ENCODE measurements at places on chromosomes 16 and 17. TPM values are rescaled to one million over a fixed set of nuclear protein-coding genes. Genes with fewer than 3 reads are reported as not detected.

The USP6 gene
- total RNA-seq = 0.86 TPM

DNA sequence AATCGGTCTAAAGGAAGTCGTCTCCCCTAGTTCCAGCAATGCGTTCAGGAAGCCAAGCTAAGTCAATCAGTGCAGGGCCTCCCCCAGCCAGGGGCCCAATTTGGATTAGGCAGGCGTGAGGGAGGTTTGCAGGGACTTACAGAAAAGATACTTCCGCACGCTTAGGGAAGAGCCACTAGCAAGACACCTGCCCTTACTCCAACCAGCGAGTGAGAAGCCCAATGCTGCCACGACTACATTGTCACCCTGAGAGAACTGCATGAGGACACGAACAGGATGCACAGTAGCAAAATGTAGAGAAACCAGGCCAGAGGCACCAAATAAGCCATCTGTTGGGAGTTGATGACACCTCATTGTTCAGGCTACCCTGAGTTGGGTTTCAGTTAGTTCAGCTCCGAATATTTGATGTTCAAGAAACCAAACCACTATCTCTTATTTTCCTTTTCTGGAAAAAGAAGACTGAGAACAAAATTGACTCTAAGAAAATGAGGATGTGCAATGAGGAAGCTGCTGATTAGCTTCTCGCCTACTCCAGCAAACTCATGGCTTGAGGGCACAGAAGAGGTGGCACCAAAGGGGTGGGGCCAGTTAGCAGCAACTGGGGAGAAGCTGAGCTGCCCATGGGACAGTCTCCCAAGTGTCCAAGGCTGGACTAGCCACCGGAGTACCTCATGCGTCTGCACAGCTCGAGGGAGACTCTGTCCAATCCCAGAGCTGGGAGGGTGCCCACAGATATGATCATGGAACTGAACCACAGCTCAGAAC, 29.3 kb downstream of the TK2 start:
- DNase-seq = no peak

GRCh38 chr17:18107061-18107790, 1.3 kb upstream of the MYO15A start:
- DNase-seq = no peak

GRCh38 chr17:3894911-3895343, 2.1 kb upstream of the CAMKK1 start:
- DNase-seq = peak; percentile 14

GRCh38 chr16:27503662-27504061, 46.1 kb downstream of the GTF3C1 start:
- no peak for DNase-seq

The SMIM36 gene
- not detected for total RNA-seq

- DNase-seq = no peak
Observed at GRCh38 chr16:68446681-68447652, 1.3 kb downstream of the SMPD3 start.

- no peak for DNase-seq
Observed at GRCh38 chr17:13521784-13522183, 79.9 kb downstream of the HS3ST3A1 start.

The MAPK7 gene
- total RNA-seq = 25.1 TPM

The GCGR gene
- total RNA-seq = not detected

DNA sequence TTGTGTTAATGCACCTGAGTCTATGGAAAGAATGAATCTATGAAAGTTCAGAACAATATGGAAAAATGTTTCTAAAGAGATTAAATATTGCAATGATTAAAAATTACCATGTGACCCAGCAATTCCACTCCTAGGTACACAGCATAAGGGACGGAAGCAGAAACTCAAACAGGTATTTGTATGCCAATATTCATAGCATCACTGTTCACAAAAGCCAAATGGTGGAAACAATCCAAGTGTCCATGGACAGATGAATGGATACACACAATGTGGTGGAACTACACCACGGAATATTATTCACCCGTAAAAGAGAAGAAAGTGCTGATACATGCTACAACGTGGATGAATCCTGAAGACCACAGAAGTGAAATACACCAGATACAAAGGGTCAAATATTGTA, 37.7 kb downstream of the VPS53 start:
- DNase-seq = no peak

GRCh38 chr17:29292071-29292991, 1.6 kb downstream of the NUFIP2 start:
- DNase-seq = no peak

- DNase-seq = no peak
Observed at GRCh38 chr16:72805486-72805885, 242.4 kb downstream of the ZFHX3 start.

DNA sequence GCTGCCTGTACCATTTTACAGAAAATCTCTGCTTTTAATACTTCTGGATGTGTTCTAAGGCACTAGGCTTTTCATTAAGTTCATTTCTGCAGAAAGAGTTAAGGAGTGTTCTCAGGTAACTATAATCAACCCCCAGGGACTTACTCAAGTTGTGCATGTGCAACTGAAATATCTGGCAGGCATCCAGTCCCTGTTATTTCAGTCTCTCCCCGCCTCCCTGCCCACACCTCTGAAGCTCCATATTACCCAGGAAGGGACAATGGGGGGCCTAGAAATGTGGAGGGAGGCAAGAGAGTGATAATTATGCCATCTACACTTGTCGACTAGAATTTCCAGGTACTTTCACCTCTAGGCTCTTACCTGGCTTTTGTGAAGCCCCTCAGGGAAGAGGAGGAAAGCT, 432.2 kb downstream of the MAF start:
- DNase-seq = no peak

DNA sequence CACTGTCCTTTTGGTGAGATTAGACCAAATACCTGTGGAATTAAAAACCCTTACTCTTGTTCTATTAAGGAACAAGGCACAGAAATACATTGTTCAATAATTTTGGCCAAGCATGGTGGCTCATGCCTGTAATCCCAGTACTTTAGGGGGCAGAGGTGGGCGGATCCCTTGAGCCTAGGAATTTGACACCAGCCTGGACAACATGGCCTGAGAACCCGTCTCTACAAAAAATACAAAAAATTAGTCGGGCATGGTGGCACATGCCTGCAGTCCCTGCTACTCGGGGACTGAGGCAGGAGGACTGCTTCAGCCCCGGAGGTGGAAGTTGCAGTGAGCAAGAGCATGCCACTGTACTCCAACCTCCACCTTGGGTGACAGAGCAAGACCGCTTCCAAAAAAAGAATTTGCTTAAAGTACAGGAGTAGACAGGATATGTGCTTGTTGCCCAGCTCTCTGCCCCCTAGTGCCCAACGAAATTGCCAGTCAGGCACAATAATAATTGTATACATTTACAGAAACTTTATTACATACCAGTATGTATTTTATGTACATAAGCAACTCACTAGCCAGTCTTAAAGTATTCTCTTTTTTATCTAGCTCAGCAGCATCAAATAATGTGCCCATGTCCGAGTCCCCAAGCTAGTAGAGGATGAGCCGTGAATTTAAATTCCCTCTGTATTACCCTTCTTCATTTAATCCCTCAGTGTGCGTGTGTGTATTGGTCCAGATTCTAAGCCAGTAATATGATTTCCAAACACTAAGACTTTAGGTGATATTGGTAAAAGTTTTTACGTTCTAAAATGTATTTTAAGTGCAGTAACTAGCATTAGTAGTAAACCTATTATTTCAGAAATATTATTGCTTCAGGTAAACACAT, 1.4 kb downstream of the THUMPD1 start:
- no peak for DNase-seq

DNA sequence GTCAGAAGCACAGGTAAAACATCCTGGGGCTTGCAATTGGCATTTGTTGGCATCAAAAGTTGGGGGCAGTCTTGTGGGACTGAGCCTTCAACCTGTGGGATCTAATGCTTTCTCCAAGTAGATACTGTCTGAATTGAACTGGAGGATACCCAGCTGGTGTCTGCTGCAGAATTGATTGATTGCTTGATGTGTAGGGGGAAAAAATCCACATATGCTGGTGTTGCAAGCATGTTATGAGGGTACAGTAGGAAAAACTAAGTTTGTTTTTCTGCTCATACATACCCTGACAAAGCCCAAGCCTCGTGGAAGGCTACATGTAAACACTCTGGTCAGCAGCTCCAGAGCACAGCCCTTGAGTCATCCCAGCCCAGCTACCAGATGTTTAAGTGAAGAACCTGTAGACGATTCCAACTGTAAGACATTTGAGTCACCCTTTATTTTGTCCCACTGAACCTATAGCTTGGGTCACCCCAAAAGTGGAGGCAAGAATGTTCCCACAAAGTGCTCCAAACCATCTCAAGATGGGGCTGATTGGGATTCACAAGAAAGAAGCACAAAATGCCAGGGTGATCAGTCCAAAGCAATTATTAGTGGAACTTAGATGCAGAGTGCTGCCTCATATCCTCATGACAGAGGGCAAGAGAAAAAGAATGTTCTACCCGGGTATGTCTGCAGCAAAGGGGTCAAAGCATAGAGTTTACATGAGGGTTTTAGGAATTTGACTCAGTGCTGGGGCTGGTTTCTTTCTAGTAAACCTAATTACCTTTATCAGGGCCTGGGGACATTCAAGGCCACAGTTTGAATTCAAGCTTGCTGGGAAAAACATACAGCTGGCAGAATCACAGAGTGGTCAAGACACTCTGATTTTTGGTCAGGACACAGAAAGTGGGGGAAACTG, 9.6 kb upstream of the APPBP2 start:
- peak; percentile 73 for DNase-seq

DNA sequence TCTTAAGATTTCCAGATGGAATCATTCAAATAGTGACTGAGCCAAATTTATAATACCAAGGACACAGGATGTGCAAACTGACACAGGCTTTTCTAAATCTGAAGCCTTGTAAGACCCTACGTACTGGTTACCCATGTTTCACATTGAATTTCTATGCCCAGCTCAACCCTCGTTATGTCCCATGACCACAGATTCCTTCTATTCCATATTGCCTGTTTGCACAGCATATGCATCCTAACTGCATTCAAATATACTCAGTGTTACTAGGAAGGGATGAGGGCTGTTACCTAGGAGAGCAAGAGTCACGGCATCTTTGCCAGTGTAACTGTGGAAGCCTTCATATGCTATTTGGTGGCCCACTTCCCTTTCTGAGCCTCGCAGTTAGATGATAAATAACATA, 305.2 kb downstream of the SHISA9 start:
- no peak for DNase-seq

- no peak for DNase-seq
Observed at GRCh38 chr16:74558873-74559272, 48.0 kb downstream of the GLG1 start.

GRCh38 chr17:4420692-4421131, 13.0 kb upstream of the SPNS3 start:
- peak; percentile 28 for DNase-seq

DNA sequence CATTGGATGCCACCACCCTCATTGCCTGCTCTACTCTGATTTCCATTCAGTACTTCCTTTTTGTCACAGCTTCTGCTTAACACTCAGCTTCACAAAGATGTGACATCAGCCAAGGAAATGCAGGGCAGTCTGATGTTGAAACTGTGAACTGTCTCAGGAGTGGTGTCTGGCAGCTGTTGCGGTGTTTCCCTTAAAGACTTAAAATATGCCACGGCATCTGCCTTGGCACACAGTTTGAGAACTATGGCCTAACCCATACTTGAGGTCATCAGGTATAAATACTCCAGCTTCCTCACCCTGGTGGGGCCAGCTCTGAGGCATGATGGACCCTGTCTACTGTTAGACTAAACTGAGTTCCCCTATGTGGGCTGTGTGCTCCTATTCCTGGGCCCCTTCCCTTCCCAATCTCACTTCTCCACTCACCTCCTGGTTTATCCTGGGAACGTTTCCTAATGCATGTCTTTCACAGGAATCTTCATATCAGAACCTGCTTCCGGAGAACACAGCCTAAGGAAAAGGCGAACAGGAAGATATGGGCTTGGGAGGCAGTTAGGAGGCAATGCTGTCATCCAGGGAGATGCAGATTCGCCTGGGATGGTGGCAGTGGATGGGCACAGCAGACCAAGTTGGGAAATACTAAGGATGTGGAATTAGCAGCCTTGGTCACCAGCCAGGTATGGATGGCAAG, 96.5 kb downstream of the WSCD1 start:
- no peak for DNase-seq

DNA sequence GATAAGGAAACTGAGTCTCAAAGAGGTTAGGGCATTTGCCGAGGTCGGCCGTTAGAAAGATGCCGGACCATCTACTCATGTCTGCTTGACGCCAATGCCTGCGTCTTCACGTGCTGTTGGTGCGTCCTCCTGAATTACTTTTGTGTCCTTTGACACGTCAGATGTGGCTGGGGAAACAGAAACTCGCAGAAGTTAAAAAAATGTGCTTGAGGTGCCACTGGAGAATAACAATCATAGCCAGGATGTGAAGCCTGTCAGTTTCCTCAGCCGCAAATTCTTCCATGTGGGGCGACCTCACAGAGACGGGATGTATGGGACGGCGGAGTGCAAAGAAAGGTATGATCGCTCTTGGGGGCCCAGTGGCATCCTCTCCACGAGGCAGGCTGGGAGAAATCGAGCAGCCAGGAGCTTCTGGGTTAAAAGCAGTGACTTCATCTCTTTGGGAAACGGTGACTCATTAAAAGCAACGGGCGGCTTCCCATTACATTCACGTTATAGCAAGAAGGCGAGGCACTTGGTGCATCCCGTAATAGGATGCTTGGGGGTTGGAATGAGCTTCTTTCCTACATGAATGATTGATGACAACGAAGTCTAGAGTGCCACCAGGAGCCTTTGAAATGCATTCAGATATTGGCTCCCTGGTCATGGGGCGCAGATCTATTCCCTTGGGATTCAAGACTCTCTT, 67.8 kb downstream of the BMERB1 start:
- DNase-seq = peak; percentile 96

GRCh38 chr16:30354423-30355143, 525 bp downstream of the CD2BP2 start:
- no peak for DNase-seq
